ENCODE measurements at places on chromosomes 2 and 18.

DNA sequence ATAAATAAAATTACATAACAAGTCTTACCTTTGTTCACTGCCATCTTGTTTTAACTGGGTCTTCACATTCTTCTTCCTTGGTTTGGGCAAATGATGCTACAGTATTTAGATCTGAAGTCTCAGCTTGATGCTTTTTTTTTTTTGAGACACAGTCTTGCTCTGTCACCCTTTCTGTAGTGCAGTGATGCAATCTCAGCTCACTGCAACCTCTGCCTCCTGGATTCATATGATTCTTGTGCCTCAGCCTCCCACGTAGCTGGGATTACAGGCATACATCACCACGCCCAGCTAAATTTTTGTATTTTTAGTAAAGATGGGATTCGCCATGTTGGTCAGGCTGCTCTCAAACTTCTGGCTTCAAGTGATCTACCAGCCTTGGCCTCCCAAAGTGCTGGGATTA, 53.2 kb upstream of the MAT2A start:
- DNase-seq = no peak

DNA sequence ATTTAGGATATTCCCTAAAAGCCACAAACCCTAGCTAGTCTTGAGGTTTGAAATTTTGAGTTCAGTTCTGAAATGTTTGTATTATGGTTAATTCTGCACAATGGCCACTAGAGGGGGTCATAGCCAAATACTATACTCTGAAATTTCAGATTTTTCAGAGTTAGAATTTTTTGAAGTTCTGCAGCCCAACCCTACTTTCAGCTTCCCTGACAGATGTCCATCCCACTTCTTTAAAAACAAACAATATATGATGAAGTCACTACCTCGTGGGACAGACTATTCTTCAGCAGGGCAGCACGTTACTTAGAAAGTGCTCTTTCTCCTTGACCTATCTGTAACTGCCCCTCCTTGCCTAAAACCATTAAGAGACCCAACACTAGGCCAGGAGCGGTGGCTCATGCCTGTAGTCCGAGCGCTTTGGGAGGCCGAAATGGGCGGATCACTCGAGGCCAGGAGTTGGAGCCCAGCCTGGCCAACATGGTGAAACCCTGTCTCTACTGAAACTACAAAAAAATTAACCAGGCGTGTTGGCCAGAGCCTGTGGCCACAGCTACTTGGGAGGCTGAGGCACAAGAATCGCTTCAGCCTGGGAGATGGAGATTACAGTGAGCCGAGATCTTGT, 48.2 kb upstream of the PAPOLG start:
- DNase-seq = no peak

GRCh38 chr2:231000211-231000904, 4.4 kb downstream of the SPATA3 start:
- no peak for DNase-seq

DNA sequence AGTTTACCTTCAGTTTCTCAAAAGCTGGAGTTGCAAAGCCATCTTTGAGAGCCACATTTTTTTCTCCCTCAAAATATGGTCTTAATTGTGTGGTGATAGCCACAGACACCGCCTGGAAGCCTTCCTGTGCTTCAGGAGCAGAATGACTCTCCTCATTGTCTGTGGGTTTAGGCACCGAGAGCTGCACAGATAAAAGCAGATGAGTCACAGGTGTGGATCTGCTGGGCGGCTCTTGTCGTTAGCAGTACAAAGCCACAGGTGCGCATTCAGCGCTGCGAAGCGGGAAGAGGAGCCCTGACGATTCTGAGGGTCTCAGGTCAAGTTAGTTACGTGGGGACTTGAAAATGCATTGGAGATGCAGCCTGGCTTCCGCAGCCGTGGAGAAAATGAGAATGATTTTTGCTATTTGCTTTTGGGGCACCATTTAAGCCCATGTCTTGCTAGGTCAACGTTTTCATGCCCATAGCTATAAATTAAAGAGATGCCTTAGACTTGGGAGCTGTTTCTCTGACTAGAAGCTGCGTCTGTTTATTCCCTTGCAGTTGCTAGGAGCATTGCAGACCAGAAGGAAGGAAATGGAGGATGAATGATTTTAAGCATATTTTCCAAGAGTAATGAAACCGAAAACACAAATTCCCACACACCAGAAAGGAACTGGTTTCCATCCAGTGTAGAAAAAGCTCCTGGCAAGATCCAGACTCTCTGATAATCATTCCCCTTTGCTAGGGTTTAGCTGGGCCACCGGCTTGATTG, 51.5 kb downstream of the KLHL29 start:
- DNase-seq = no peak

GRCh38 chr2:149828520-149829210, 241.1 kb upstream of the MMADHC start:
- DNase-seq = no peak

DNA sequence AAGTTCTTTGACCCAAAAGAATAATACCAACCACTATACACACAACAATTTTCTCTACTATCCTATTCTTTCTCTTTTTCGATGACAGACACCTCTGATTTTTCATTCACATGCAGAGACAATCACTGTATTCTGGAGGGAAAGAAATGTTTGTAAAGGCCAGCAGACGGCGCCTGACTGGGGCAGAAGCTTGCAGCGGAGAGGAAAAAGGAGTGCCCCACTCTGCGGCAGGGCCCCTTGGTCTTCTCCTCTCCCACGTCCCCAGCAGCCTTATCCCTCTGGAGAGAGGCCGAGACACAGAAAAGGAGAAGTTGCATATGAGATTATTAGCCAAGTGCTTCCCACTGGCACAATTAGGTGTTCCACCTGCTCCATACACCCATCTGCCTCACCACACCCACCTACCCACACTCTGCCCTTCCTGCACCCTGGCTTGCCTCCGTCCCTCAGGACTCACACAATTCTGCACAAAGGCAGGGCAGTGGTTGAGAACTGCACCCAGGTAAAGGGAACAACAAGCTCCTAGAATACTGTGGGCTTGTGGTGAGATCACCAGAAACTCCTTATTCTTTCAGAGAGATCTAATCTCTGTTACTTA, 687.3 kb downstream of the NRXN1 start:
- no peak for DNase-seq

DNA sequence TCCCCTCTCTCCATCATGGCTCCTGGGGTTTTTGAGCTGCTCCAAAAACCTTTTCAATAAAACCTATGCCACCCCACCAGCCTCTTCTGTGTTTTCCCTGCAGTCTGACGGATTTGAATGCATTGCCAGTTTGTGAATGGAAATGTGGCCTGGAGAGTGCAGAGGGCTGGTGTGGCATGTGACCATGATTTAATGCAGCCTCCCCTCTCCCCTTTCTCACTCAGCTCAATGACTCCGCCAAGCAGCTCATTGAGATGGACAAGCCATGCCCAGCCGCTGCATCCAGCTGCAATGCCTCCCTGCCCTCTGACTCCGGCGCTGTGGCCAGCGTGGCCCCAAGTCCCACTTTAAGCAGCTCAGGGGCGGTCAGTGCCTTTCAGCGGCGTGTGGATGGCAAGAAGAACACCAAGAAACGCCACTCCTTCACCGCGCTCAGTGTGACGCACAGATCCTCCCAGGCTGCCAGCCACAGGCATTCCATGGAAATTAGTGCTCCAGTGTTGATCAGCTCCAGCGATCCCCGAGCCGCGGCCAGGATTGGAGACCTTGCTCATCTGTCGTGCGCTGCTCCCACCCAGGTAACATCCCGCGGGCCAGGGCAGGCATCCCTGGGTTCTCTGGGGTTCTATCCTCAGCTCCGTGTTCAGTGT, 215.3 kb downstream of the SEPTIN10 start:
- no peak for DNase-seq

- DNase-seq = no peak
These were observed 292.7 kb upstream of the SLC39A10 start for GRCh38 chr2:195364015-195364965.

GRCh38 chr2:42106257-42106816, 58.5 kb downstream of the PKDCC start:
- no peak for DNase-seq

DNA sequence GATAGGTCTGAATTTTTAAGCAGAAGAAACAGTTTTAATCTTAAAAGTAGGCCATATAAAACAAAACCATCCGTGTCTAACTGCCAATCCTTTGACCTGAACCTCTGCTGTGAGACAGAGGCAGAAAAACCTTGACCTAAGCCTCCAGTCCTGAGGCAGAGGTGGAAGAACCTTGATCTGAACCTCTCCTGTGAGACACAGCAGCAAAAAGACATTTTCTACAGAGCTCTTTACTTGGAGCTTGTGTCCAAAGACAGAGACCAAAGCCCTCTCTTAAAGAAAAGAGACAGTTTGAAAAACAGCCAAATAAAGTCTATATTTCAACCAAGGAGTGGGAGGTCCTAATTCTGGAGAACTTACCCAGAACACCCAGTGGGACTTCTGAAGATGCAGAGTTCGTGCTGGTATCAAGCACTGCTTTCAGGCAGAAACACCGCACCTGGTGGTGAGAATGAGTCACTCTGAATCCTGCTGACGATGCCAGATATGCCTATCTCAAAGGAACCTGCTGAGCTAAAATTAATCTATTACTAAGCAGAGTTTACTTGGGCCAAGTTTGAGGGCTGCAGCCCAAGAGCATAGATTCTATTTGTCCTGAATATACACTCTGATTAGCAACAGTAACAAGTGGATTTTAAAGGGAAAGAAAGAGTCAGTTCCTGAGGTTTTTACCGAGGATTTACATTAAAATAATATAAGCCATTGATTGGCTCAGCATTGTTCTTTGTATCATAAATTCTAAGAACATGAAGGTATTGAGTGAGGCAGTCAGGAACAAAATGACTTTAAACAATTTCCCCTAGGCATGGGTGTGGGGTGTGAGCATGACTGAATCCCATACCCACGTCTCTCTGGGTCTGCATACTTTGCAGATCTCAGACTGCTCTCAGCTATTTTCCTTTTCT, 806.4 kb downstream of the TRIB2 start:
- no peak for DNase-seq

- no peak for DNase-seq
These were observed 118.2 kb downstream of the CLIP4 start for GRCh38 chr2:29233428-29233827.

DNA sequence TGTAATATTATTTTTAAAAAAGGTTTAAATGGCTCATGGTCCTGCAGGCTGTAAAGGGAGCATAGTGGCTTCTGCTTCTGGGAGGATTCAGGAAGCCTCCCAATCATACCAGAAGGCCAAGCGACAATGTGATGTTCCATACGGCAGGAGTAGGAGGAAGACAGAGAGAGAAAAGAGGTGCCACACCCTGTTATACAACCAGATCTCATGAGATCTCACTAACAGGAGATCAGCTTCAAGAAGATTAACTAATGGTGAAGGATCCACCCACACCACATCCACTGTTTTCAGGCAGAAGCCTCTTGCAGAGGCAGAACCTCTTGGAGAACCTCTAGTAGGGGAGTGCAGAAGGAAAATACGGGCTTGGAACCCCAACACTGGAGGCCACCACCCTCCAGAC, 103.9 kb upstream of the TEKT4 start:
- no peak for DNase-seq

DNA sequence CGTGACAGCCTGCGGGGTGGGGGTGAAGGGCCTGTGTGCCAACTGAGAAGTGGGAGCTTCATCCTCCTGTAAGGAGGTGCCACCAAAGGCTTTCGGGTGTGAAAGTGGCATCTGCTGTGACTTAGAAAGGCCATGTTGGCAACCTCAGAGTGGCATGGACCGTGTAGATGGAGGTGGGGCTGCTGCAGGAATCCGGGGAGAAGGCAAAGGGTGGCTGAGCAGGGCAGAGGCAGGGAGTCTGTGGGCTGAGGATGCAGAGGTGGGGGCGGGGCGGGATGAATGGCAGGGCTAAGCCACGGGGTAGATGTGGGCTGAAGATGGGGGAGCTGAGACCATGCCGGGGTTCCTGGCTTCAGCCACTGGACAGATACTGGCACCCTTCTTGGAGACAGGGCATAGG, 28.2 kb downstream of the TOGARAM2 start:
- no peak for DNase-seq

GRCh38 chr2:98324181-98324580, 22.1 kb upstream of the CNGA3 start:
- no peak for DNase-seq

DNA sequence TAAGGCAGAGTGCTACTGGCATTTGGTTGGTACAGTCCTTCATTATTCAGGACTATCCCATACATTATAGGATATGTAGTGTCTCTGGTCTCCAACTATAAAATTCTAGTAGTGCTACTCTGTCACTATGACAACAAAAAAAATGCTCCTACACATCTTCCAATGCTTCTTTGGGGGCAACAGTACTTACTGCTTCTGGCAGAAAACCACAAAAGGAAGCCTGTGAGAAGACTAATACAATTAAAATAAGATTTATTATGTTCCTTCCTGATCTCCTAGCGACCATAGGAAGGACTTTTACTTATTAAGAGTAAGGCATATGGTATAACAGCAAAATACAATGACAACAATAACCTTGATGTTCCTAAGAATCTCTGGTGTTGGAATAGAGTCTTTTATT, 48.4 kb upstream of the CPO start:
- DNase-seq = no peak

- peak; percentile 61 for DNase-seq
These were observed 27.2 kb upstream of the PTPN2 start for GRCh38 chr18:12911025-12911928.

Data from activated gamma-delta T cell treated with Interleukin-2 at 50 U/mL for 16 hours (primary cell).